IMR-90 (cell line): ENCODE measurements at places on chromosomes 16 and 17. TPM values are rescaled to one million over a fixed set of nuclear protein-coding genes. Genes with fewer than 3 reads are reported as not detected.

Gene DRC3
- 0.28 and 0.72 TPM in 2 replicates for total RNA-seq

Gene OR3A2
- total RNA-seq = not detected in 2 replicates

Gene ALOX12
- total RNA-seq = not detected in 2 replicates

Gene AHSP
- not detected in 2 replicates for total RNA-seq

Gene TOP2A
- 68.5 and 118 TPM in 2 replicates for total RNA-seq

Gene MMP25
- total RNA-seq = not detected in 2 replicates

Gene JUP
- 12.9 and 14.7 TPM in 2 replicates for total RNA-seq

Gene XYLT2
- 31.9 and 35.0 TPM in 2 replicates for total RNA-seq

Gene MT1A
- 1.9 TPM in 1 of 2 replicates, not detected in the other for total RNA-seq

Gene ATP2A3
- 0.18 and 0.28 TPM in 2 replicates for total RNA-seq

Gene MSRB1
- total RNA-seq = 11.9 and 17.0 TPM in 2 replicates

Gene KCNH6
- total RNA-seq = 0.18 and 0.28 TPM in 2 replicates

Gene DNAH2
- total RNA-seq = under 0.01 TPM in 2 replicates

Gene NOMO2
- total RNA-seq = 89.7 and 103 TPM in 2 replicates
